ENCODE measurements at places on chromosomes 13 and 19.

GRCh38 chr19:18416778-18417249 lies 2.4 kb upstream of the SSBP4 start:
- peak; percentile 96 for DNase-seq

DNA sequence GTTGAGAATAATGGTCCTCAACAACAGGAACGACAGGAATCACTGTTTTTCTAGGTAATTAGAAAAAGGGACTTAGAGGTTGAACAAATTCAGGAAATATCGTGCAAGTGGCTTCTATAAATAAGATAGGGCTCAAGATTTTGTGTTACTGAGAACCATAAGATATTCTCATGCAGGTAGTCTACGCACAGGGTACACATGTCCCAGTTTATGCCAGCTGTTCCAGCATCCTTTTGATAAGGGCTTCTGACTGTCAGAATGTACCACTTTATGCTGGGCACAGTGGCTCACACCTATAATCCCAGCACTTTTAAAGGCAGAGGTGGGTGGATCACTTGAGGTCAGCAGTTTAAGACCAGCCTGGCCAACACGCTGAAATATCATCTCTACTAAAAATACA lies 32.1 kb downstream of the RBM26 start:
- DNase-seq: no peak

- no peak for DNase-seq
Observed at GRCh38 chr19:6056282-6056741, 54.0 kb downstream of the RFX2 start.

GRCh38 chr13:93915269-93915809 lies 564.1 kb downstream of the DCT start:
- no peak for DNase-seq

DNA sequence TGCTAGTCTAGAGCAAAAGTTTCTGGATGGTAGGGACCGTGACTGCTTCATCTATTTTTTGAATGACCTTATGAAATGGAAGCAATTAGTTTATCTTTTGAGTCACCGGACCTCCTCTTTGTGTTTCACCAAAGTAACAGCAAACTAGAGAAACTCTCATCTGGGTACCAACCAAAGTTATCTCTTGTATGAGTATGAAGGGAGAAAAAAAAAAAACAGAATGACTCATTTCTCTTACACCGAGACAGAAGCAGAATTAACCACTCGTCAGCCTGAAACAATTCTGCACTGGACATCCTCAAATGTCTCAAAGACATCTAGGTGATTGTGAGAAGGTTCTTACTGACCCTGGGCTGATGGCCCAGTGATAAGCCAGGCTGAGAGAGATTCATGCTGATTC lies 18.3 kb downstream of the ZNF100 start:
- DNase-seq: no peak

DNA sequence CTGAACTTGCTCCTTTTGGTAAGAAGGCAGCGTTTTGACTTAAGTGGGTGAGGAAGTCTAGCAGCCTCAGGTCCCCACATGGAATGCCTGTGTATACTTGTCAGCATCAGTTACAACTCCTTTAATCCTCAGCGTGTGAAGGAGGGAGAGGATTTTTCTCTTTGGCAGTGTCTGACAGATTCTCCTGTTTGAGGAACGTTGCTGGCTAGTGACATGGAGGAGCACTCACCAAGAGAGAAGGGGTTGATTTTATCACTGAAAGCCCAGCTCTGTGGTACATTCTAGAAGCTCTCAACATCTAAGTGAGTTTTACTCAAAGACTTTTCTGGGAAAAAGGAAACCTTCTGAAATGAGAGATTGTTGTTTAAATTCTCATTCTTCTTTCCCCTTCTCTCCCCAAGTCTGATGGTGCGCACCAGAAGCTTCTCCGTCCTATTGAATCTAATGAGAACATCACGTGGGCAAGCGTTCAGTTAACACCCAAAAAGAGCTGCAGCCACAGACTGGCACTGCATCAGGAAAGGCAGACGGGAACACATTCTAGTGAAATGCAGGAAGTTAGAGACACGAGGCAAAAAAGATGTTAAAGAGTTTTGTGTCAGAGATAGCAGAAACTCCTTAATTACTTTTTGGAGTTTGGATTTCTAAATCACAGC lies 58.2 kb downstream of the GJA3 start:
- no peak for DNase-seq

- no peak for DNase-seq
Observed at GRCh38 chr13:114173745-114174144, 5.3 kb upstream of the CFAP97D2 start.

GRCh38 chr13:113044391-113045114 lies 61.0 kb upstream of the F7 start:
- no peak for DNase-seq

DNA sequence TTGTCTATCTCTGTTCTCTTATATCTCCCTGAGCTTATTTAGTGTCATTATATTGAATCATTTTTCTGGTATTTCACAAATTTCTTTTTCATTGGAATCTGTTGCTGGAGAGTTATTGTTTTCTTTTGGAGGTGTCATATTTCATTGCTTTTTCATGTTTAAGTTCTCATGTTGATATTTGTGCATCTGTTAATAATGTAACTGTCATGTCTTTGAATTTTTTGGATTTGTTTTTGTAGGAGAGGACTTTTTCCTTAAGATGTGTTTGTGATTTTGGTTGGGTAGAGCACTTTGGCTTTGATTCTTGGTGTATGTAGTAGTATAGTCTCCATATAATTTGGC lies 64.0 kb downstream of the DNAJC3 start:
- no peak for DNase-seq

DNA sequence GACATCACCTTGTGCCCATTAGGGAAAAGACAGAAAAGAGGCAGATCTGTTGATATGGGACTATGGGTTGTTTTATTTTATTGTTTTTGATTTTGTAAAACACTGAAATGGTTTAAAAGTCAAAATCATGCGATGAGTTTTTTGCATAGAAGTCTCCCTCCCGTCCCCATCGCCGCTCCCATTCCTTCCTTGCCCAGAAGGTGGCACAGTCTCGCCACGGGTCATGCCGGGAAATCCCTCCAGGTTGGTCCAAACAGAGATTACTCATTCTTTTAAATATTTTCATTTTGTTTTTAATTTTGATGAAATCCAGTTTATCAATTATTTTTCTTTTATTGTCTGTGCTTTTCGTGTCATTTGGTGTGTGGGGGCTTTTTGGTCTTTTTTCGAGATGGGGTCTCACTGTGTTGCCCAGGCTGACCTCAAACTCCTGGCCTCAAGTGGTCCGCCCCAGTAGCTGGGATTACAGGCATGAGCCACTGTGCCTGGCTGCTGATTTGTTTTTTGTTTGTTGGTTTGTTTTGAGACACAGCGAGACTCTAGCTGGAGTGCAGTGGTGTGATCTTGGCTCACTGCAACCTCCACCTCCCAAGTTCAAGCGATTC lies 9.2 kb downstream of the PGPEP1 start:
- no peak for DNase-seq

GRCh38 chr13:69676286-69676685 lies 431.3 kb upstream of the ATXN8OS start:
- no peak for DNase-seq

DNA sequence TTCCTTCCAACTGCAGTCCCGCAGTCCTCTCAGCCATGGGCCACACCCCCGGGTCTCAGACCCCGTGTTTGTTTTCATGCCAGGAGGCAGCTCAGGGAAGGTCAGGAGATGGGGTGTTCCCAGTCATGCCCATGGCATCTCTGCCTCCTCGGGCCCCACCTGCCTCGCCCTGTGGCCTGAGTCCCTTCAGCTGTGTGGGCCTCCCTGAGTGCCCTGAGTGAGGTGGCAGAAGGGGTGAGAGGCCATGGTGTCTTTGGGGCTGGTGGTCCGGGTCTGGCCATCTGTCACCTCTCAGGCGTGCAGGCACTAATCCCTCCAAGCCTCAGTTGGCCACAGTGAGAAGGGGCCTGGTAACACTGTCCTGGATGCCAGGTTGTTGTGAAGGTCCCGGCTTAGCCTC lies 10.9 kb upstream of the KDM4B start:
- DNase-seq: no peak

DNA sequence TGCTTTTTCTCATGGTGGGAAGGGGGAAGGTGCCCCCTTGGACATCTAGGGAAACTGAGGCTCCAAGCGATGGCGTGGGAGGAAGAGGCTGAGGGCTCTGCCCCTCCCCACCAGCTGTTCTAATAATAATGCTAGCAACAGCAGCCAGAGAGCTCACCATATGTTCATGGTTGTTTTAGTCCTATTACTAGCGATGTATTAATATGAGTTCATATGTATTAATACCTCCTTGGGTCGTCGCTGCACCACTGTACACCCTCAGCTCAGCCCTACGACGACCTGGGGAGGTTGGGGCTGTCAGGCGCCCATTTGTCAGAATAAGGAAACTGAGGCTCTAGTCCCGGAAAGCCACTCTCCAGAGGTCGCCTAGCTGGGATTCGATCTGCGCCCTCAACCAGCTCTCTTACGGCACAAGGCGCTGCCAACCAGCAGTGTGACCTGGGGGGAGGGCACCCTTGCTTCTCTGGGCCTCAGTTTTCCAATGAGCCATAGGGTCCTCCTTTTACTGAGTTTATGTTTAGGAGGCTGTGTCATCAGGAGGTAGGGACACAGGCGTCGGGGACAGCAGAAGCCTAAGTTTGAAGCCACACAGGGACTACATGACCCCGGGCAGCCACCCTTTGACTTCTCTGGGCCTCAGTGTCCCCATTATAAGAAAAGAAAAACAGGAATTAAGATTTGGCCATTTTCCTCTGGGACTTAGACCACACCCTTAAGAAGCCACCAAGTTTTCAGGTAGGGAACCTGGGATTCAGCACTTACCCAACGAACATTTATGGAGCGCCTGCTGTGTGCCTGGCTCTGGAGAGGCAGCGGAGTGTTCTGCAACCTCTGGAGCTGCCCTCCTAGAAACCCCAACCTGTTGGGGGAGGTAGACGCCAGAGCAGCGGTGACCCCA lies 664 bp downstream of the MAST3 start:
- no peak for DNase-seq

DNA sequence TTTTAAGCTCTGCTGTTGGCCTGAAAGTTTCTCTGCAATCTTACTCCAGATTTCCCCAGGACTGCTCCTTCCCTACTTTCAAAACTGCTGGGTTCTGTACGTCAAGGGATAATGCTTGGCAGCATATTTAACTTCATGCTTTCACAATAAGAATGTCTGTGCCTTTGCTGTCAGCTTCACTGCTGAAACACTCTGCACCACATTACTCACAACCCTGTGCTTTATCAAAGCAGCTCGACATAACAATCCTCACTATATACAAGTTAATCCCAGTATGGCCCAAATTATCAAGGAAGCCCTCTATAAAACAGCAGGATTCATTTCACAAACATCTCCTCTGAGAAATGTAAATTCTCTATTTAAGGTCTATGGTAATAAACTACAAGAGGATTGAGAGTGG lies 17.5 kb downstream of the LATS2 start:
- no peak for DNase-seq

GRCh38 chr19:52566588-52566987 lies 3.5 kb upstream of the ZNF701 start:
- DNase-seq: no peak

DNA sequence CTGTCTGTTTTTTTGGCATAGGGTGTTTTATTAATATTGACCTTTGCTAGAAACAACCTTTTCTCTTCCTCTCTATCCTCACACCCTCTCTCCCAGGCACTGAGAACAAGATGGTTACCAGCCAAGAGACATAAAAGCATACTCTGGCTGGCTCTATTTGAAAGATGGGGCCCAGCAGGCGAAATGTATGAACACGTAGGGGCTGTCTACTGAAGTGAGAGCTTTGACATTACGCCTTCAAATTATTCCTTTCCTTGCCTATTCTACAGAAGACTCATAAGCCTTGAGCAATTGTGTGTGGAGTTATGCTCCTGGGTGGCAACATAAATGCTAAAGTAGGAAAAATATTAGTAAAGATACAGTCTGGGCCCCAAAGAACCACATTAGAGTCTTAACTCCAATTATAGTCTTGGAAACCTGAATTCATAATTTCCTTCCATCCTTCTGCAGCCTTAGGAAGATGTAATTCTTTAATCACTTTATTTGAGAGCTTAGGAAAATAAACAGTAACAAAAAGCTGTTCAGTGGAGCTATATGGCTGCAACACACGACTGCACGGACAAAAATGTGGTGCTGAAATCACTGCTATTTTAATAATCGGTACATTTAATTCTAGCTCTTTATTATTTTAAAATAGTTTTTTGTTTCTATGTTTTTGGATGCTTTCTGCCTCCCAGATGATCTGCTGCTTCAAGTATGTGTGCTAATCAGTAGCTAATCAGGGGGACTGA lies 122.3 kb upstream of the RNF113B start:
- DNase-seq: no peak

DNA sequence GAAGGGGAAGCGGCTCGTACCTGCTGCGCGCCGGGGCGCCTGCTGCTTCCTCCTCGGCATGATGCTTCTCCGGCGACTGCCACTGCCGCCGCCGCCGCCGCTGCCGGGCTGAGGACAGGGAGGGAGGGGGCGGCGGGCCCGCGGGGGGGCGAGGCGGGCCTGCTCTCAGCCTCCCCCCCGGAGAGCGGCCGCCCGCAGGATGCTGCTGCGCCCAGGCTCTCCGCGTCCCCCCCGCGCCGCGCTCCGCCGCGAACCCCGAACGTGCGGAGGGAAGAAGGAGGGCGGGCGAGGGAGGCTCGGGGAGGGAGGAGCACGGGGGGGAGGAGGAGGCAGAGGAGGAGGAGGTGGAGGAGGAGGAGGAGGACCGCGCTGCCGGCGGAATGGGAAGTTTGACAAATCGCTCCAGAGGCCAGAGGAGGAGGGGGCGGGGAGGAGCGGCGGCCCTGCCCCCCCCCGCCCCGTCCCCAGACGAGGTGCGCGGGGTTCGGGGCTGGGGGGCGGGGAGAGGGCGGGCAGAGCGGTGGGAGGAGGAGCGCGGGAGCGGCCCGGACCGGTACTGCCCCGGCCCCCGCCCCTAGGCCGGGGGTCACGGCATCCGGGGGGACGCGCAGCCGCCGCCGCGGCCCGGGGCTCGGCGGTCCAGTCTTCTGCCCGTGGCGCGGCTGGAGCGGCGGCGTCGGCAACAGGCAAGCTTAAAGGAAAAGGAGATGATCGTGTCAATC lies at the start of gene TSHZ3:
TSS of gene TSHZ3 (minus strand) at position 277 of the 722 bp plus-strand sequence. CDS start at position 60, 217 bp downstream.
- peak; percentile 92 for DNase-seq

- DNase-seq: peak; percentile 37
Observed at GRCh38 chr19:13100031-13100588, 2.5 kb downstream of the LYL1 start.

DNA sequence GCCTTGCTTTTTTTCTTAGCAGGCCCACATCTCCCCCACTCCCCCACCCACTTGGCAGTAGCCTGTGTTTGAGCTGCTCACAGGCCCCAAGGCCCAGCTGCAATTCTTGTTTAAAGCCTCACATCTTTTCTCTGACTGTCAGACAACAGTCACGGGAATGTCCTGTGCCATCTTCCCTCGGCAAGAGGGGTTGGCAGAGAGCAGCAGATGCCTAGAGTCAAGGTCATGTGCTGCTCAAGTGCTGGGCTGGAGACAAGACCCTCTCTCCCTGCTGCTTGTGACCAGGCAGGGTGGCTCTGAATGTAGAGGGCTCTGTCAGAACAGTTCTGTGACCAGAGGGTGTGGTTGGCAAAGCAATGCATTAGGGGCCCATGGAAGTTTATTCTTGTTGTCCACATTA lies 47.4 kb downstream of the BBC3 start:
- no peak for DNase-seq

DNA sequence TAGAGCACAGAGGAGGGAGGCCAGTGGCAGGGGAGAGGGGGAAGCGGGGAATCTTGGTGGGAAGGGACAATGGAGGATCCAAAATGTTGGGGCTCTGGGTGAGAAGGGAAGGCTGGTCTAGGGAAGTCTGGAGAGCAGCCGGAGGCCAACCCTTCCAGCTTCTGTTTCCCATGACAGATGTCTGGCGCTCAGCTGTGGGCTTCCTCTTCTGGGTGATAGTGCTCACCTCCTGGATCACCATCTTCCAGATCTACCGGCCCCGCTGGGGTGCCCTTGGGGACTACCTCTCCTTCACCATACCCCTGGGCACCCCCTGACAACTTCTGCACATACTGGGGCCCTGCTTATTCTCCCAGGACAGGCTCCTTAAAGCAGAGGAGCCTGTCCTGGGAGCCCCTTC lies 1.1 kb downstream of the PSENEN start:
- peak; percentile 64 for DNase-seq

Data from Right ventricle myocardium inferior (tissue), 1 donor.